ENCODE measurements at places on chromosomes 2 and 18.

- no peak for DNase-seq
Measured at GRCh38 chr2:64108666-64109241, 35.5 kb downstream of the PELI1 start.

DNA sequence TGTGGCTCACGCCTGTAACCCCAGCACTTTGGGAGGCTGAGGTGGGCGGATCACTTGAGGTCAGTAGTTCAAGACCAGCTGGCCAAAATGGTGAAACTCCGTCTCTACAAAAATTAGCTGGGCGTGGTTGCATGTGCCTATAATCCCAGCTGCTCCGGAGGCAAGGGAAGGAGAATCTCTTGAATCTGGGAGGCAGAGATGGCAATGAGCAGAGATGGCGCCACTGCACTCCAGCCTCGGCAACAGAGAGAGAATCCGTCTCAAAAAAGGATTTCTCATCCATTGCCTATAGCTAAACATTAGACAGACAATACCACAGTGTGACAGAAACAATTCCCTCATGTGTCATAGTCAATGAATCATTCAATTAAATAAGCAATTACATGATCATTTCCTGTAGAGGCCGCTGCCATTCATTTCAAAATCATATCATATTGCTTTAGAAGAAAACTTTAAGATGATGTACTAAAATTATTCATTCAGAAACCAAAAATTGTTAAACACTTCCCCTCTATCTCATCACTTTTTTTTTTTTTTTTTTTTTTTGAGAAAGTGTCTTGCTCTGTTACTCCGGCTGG is 69.5 kb upstream of the TGIF1 start:
- DNase-seq: no peak

GRCh38 chr2:64716569-64716968 is 62.9 kb upstream of the SERTAD2 start:
- DNase-seq: no peak

DNA sequence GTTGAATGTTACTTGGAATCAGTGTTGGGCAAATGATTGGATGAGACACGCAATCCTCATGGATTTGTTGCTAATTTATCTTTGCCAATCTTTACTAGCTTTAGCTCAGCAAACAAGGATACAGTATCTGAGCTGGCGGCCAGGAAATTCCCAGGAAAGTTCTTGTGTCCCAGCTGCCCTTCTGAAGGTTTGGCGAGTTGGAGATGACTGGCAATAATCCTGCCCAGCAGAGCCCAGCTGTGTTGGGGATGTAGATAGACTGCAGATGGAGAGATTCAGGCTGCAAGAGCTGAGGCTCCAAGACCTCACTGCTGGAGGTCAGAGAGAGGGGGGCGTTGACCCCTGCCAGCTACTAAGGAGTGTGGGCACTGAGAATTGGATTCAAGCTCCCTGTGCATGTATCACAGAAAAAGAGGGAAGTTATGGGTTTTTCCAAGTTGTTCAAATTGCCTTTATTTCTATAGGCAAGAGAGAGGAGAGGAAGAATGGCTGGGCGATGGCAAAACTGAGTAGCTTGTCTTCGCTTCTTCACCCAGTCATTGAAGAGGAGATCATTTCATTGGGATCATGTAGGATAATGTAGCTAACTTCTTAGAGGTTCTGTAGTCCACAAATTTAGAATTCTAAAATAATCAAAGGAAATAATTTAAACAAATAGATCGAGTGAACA is 506.8 kb upstream of the LRATD1 start:
- DNase-seq: no peak

- DNase-seq: no peak
Measured at GRCh38 chr2:219142329-219142728, 18.3 kb downstream of the NHEJ1 start.

DNA sequence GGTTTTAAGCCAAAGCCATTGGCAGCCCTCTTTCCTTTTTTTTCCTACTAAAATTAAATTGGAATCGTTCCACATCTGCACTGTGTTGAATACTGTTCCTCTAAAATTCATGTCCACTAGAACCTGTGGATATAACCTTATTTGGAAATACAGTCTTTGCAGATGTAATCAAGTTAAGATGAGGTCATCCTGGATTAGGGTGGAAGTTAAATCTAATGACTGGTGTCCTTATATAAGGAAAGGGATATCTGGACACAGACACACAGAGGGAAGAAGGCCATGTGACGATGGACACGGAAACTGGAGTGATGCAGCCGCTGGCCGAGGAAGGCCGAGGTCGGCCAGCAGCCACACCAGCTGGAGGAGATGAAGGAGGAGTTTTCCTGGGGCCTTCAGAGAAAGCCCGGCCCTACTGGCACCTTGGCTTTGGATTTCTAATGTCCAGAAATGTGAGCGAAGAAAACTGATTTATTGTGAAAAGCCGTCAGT is 49.4 kb downstream of the LONRF2 start:
- DNase-seq: no peak

- DNase-seq: no peak
Measured at GRCh38 chr2:170723446-170723958, 8.4 kb downstream of the SP5 start.

GRCh38 chr2:195652911-195653310 is 4.1 kb upstream of the SLC39A10 start:
- no peak for DNase-seq

DNA sequence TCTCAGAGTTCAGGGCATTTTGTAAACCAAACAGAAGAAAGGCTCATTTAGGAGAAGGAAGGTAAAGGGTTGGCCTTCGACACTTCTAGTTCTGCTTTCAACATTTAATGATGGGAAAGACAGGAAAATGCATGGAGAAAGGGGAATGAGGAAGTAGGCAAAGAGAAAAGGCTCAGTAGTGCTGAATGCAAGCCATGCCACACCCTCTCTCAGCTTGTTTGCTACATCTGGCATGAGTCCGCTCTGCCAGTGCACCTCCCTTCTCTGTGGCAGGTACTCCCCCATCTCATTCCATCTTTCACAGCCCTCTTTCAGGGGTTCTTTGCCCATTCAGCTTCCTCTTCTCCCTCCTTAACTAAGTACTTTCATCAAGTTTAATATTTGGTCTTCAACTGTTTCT is 120.9 kb upstream of the ITGB6 start:
- DNase-seq: no peak

DNA sequence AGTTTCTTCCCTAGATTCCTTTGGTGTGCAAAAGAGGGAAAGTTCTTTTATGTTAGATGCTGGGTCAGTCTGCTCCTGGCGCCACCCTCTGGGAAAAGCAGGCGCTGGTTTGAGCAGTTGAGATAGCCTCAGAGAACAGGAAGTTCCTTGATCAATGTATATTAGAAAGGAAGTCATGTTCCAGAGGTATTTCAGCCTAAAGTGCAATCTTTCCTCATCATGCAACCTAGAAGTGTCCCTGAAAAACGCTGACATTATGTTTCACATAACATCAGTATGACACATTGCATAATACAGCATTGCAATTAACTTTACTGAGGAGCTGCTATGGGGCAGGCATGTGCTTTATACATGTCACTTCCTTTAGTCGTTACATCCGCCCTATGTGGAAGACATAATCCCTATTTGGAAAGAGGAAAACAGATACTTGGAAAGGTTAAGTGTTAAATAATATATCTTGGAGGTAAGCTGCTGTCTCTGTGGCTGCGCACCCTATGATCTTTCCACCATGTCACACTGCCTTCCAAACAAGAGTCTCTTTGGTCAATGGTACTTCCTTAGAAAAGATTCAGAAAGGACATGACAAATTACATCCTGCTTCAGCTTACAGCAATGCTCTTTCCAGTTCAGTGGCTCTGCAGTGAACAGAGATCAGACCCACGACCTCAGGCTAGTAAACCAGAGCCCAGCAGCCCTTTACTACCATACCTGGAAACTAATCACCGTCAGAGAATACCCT is 369.7 kb downstream of the RAD51AP2 start:
- DNase-seq: no peak

GRCh38 chr2:148994341-148994740 is 44.2 kb upstream of the LYPD6B start:
- DNase-seq: no peak

DNA sequence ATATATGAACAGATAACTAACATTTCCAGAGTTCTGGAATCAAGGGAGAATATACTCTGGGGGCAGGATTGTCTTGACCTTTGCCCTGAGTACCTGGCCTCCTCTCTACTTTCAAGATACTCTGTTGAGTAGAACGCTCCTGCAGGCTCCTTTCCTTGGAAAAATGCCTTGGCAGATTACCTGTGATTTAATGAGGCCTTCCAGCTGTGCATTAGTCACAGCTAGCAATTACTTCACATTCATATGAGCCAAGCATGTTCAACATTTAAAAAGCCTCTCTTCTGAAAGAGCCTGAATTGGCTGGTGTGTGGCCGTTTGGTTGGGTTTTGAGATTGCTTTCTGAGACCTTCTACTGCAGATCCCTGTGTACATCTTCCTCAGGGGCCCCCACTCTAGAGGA is 142.2 kb downstream of the PLCL1 start:
- DNase-seq: no peak

GRCh38 chr2:216740557-216741222 is 45.3 kb upstream of the IGFBP5 start:
- DNase-seq: no peak

- DNase-seq: no peak
Measured at GRCh38 chr2:8538531-8538930, 143.3 kb upstream of the ID2 start.

DNA sequence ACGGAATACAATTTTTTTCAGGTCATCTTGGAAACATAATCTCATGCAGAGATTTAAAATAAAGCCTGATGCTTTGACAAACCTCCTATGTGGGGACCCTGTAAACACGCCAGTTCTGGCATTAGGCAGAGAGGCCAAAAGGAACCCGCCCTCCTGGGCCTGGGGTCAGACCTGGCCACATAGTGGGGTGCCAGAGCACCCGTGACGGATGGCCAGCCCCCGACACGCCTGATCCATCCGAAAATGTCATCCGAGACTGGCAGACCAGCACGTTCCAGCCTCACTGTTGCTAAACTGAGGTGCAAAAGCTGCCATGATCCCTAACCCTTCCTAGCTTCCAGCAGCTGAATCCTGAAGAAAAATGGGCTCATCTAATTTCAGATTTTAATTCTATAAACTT is 222.6 kb upstream of the SALL3 start:
- DNase-seq: no peak

DNA sequence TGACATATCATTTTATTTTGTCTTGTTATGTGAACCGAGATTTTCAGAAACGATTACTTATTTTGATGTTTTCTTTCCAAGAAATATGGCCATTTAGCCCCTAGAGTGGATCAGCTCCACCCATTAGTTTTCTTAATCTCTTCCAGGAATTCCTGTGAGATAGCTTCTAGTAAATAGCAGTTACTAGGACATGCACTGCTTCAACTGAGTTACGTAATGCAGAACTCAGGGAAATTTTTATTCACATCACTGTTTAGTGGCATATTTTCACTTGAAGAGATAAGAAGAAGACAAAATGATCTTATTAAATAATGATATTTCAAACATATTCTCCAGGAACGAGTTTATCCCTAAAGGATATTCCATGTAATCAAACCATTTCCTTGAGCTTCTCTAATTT is 573.5 kb upstream of the CNTNAP5 start:
- no peak for DNase-seq

GRCh38 chr18:31606265-31606664 is 14.6 kb downstream of the TTR start:
- no peak for DNase-seq

- no peak for DNase-seq
Measured at GRCh38 chr2:25365241-25365640, 23.5 kb upstream of the DNMT3A start.

DNA sequence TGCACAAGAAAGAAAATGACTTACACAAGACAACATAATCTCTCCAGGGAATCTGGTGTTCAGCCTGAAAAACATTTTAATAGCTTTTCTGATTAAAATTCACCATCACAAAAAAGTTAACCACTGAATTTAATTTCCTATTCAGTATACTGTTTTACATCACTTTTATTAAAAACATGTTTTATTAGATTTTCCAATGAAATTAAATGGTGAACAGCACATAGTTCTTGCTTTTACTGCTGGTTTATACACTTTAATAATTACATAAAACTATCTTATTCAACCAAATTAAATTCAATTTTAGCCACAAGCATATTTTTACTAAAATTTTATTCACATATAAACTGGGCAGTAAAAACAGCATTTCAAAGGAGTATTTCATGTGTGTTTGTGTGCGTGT is 138.3 kb downstream of the NOL4 start:
- no peak for DNase-seq

- DNase-seq: peak; percentile 15
Measured at GRCh38 chr18:62420151-62420512, 95.0 kb downstream of the TNFRSF11A start.

DNA sequence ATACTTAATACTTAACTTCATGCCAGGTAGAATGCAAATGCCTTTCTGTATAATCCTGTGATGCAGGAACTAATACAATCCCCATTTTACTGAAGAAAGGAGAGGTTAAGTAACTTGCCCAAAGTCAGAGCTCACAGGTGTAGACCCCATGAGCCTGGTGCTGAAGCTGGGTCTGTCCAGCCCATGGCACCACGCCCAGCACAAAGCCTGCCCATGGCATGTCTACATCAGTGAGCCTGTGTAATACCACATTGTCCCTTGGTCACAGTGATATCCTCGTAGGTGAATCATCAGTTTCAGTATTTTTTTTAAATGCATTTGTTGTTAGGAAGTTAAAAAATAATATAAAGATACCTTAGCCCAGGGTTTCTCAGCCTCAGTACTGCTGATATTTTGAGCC is 69.9 kb upstream of the MCFD2 start:
- peak; percentile 61 for DNase-seq

GRCh38 chr18:9802175-9803062 is 83.4 kb upstream of the TXNDC2 start:
- no peak for DNase-seq

- DNase-seq: no peak
Measured at GRCh38 chr18:76587879-76588271, 92.8 kb upstream of the ZNF516 start.

GRCh38 chr2:239137898-239138283 is 262.9 kb downstream of the HDAC4 start:
- no peak for DNase-seq

DNA sequence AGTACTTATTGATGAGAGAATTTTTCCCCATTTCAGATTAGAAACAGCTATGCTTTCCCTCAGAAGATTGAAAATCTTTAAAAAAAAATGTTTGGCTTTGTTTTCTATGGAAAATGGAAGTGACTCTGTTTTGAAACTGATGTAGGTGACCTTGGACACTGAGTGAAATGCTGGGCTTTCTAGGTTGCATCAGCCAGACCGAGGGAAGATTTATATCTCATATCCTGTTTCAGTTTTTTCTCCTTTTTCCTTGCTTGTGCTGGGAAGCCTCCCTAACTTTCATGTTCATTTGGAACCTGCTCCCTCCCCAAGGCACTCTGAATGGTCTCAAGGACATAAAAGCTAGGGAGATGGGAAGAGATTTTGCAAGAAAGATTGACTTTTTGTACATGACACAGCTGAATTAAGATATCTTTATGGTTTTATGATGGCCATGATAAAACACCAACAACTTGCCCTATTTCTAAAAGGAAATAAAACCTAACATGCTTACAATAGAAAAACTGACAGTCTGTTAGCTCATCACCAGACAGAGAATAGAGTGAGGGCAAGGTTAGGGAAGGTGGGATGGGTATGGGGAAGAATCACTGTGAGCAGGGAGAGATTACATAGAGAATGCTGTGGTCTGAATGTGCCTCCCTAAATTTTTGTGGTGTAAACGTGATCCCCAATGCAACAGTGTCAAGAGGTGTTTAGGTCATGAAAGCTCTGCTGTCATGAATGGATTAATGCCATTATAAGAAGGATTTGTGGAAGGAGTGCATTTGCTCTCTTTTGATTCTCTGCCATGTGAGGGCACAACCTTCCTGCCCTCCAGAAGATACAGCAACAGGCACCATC is 249.7 kb downstream of the TPGS2 start:
- no peak for DNase-seq

GRCh38 chr2:134275058-134275862 is 21.4 kb downstream of the MGAT5 start:
- DNase-seq: no peak

- DNase-seq: no peak
Measured at GRCh38 chr2:182359990-182360662, 66.7 kb downstream of the PDE1A start.

Data from activated naive CD8-positive, alpha-beta T cell treated with anti-CD3 and anti-CD28 coated beads for 36 hours (primary cell).